Stimulated activated naive CD8-positive, alpha-beta T cell treated with anti-CD3 and anti-CD28 coated beads, Interleukin-15, amount 100 ng/mL, for 72 hours (primary cell): ENCODE measurements at places on chromosomes 11 and 22.

- no peak for DNase-seq
These were observed 14.2 kb upstream of the FAM83F start for GRCh38 chr22:39980596-39980995.

- no peak for DNase-seq
These were observed 214.1 kb downstream of the FAM76B start for GRCh38 chr11:95575517-95575916.

GRCh38 chr22:44331881-44332714 lies 19.3 kb upstream of the SHISAL1 start:
- DNase-seq: no peak

DNA sequence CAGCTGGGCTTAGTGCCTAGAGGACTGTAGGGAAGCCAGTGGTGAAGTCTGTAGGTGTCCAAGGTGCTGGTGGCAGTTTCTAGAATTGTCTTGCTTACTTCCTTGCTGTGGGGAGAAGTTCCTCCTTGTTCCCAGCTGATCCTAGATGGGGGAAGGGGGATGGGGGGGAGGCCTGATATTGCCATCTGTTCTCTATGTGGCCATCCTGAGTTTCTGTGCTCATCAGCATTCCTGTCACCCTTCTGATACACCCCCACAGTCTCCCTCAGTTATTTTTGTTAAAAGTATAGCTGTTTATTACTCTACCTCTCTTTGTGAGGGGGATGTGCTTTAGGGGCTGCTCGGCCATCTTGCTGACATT lies 36.5 kb downstream of the MADD start:
- no peak for DNase-seq

- no peak for DNase-seq
These were observed 14.3 kb downstream of the NPTXR start for GRCh38 chr22:38829485-38829884.

- DNase-seq: no peak
These were observed 47.8 kb downstream of the CD6 start for GRCh38 chr11:61019037-61019831.
